ENCODE measurements at places on chromosomes 13 and 19.
A peak's percentile ranks its signal among the peaks of the same experiment; 100 is the strongest.

- DNase-seq, result peak; percentile 33
Measured at GRCh38 chr13:24746618-24747247, 17.2 kb upstream of the RNF17 start.

- DNase-seq, result peak; percentile 69
Measured at GRCh38 chr13:33090755-33091414, 74.7 kb downstream of the KL start.

GRCh38 chr13:27130979-27131623, 40.5 kb downstream of the USP12 start:
- DNase-seq, result peak; percentile 49

DNA sequence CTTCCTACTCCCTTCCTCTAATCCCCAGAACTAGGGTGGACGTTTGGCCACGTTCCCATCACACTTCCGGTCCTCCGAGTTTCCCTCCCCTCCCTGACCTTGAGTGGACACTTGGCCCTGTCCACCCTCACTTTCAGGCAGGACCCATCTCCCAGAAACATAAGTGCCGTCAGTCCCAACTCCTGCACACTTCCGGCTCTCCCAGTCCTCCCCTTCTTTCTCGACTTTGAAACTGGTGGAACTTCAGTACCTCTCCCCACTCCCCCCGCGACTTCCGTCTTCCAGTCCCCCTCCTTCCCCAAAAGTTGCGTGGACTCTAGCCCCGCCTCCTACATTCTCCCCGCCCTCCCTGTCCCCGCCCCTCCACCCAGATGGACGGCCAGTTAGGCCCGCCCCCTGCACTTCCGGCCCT, 278 bp upstream of the ZNF274 start:
- no peak for DNase-seq

GRCh38 chr19:29062475-29063435, 150.2 kb downstream of the UQCRFS1 start:
- no peak for DNase-seq

GRCh38 chr13:111536075-111536642, 215.7 kb downstream of the TEX29 start:
- no peak for DNase-seq

GRCh38 chr13:24458736-24459135, 53.8 kb downstream of the PARP4 start:
- DNase-seq, result no peak

DNA sequence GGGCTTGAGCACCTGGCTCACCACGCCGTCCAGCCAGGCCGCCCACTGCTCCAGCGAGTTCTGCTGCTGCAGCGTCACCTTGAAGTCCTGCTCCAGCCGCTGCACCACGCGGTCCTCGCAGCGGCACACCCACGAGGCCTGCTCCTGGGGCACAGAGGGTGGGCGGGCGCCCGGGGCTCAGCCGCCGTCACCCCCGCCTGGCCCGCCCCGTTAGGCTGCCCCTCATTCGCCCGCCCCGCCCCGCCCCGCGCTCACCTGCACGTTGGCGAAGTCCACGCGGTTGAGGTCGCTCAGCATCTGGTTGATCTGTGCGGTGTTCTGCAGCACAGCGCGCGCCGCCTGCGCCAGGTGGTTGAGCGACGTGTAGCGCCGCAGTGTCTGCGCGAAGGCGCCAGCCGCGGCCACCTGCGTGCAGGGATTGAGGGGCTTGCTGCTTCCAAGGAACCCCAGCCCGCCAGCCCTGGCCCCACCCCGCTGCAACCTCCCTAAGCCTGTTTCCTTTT, 11.3 kb downstream of the DCAF15 start:
- DNase-seq, result no peak

DNA sequence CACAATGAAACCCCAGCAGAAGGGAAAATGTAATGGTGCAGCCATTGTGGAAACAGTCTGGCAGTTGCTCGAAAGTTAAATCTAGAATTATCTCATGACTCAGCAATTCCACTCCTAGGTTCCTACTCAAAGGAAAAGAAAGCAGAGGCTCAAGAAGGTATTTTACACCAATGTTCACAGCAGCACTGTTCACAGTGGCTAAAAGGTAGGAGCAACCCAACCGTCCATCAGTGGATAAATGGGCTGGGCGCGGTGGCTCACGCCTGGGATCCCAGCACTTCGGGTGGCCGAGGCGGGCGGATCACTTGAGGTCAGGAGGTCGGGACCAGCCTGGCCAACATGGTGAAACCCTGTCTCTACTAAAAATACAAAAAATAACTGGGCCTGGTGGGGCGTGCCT, 25.9 kb downstream of the ZFR2 start:
- no peak for DNase-seq

DNA sequence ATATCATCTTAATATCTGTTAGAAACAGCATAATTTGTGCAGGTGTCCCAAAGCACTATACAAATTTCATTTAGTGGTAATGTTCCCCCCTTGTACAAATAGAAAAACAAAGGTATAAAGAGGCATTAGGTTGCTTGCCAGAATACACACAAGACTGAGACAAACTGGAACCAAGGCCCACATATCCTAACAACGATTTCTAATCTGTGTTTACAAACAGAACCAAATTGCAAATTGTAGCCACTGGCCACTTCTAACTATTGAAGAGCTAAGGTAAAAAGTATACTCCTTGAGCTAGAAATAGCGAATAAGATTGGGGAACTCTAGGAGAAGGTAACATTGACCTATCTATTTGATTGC, 526.1 kb downstream of the KLF12 start:
- no peak for DNase-seq

- peak; percentile 84 for DNase-seq
Measured at GRCh38 chr19:18349524-18350128, 9.2 kb downstream of the PGPEP1 start.

- DNase-seq, result peak; percentile 76
Measured at GRCh38 chr13:77928909-77929308, 10.3 kb upstream of the EDNRB start.

- DNase-seq, result no peak
Measured at GRCh38 chr13:94997126-94997525, 284.8 kb upstream of the SOX21 start.

DNA sequence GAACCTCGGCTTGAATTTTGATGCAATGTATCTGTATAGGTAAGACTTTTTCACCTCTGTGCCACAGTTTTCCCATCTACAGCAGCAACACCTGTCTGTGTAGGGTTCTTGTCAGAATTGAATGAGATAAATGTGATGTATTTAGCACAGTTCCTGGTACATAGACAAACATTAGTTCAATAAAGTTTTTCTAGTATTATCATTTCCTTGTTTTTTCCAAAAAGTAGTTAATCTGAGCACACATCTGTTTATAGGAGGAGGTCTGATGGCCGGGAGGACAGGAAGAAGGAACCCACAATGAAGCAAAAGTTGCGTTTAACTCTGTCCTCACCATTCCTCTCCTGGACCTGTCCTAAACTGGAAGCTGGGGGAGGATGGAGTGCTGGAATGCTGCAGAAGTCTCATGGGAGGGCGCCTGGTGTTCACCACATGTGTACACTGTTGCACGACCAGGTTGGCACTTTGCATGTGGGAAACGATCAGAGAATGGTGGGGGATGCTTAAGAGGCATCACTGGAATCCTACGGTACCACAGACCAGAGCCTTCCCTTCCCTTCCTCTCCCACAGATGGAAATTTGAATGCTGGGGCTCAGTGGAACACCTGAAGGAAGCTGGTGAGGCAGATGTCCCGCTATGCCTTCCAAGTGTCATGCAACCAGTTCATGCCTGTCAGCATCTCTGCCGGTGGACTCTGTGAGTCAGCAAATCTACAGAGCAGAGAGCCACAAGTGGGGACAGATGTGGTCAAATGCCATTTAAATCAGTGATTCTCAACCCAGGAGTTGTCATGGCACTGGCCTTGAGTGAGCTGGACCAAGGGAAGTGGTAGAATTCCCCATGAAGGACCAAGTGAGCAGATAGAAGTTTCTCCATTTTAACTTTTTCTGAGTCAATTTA, 315.6 kb downstream of the DLEU7 start:
- DNase-seq, result no peak

GRCh38 chr19:23998568-23998967, 83.9 kb downstream of the ZNF726 start:
- DNase-seq, result no peak

DNA sequence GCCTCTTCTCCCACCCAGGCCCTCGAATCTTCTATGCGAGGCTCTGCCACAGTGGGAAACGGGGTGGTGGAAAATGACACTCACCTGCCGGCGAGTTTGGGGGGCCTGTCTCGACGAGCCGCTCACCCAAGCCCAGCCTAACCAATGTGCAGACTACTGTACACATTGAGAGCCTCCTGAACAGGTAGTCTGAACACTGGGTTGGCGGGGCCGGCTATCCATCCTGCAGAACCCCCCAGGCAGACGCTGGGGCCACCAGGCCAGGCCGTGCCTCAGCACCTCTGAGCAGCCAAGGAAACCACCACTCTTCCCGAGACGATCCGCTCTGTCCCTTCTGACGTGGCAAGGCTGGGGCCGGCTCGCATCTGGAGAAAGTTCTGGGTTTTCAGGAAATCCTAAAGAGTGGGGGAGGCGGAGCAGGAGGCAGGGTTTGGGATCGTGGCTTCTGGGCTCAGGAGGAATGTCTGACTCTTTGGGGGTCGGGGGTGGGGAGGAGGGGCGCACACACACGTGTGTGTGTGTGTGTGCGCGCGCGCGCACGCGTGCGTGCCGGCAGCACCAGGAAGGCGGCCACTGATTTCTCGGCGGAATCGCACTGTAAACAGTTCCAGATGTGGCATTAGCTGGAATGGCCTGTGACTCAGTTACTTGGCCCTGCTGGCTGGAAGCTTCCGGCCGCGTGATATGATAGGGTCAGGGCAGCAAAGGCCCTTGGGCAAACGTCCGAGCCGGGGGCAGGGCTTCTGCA, 18.5 kb downstream of the TMED1 start:
- no peak for DNase-seq

DNA sequence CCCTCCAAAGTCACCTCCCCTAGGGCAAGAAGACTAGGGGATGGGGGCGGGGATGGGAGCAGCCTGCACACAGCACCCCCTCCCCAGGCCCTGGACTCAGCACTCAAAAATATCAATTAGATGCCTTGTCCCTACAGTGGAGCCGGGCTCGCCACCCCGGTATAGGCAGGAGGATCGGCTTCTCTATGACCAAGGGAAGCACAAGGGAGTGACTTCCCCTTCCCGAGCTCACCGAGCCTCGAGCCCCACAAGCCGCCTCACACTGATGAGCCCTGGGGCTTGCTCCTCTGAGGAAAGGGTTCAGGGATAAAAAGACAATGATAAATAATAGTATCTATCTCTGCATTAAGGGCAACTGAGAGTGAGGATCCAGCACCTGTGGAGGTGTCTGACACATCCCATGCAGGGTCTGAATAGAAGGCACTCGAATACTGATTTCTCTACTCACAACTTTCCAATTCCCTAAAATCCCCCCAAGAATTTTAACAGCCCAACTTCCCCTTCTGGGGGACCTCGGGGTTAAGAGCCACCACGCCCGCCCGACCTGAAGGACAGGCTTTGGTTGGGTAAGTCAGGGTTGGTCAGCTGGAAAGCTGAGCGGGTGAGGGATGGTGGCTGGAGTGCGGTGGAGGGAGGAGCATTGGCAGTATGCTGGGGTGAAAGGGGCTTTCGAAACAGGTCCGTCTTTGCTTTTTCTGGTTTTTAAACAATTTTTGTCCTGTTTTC, 51.3 kb downstream of the STK24 start:
- no peak for DNase-seq

- DNase-seq, result no peak
Measured at GRCh38 chr19:14310055-14310454, 71.2 kb upstream of the ADGRE5 start.

DNA sequence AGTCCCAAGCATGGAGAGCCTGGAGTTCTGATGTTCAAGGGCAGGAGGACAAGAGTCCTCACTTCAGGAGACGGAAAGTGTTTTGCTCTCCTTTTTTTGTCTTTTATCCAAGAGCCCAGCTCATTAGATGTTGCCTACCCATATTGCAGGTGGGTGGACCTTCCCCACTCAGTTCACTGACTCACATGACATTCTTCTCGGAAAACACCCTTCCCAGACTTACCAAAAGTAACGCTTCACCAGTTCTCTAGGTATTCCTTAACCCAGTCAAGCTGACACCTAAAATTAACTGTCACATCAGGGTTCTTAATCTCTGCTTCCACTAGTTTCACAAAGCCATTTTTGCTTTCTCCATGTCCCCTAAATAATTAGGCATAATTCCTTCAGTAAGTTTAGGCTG, 2215.4 kb upstream of the PCDH20 start:
- no peak for DNase-seq

- DNase-seq, result no peak
Measured at GRCh38 chr13:31052478-31052877, 109.2 kb downstream of the HSPH1 start.

GRCh38 chr13:39976481-39976880, 321.0 kb downstream of the COG6 start:
- DNase-seq, result no peak

GRCh38 chr19:35436477-35437405, 11.3 kb upstream of the FFAR2 start:
- peak; percentile 39 for DNase-seq

- DNase-seq, result no peak
Measured at GRCh38 chr13:77449265-77449664, 86.2 kb upstream of the SCEL start.

- DNase-seq, result no peak
Measured at GRCh38 chr19:1471515-1472160, 7.4 kb downstream of the C19orf25 start.
